ENCODE measurements at places on chromosomes 6 and 20.

DNA sequence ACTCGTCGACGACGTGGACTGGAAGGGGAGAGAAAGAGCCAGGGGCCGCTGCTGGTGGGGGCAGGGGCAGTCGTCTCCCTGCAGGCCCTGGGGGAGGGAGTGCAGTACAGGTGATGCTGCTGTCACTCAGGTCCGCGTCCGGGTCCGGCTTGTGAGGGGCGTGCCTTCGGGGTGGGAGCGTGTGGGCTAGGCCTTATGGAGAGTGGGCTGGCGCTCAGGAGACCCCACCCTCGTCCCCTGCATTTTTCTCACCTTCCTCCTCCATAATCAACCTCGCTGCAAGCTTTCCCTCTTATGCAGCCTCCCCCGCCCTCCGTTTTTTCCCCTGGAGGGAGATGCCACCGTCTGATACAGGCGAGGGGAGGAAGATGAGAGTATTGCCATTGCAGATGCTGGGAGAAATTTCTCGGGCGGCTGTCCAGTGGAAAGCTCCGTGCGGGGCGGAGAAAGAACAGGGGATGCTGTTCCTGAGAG, 632 bp downstream of the PCMT1 start:
- DNase-seq, result peak; percentile 78

- no peak for DNase-seq
These were observed 9.1 kb downstream of the CCN6 start for GRCh38 chr6:112062966-112063365.

DNA sequence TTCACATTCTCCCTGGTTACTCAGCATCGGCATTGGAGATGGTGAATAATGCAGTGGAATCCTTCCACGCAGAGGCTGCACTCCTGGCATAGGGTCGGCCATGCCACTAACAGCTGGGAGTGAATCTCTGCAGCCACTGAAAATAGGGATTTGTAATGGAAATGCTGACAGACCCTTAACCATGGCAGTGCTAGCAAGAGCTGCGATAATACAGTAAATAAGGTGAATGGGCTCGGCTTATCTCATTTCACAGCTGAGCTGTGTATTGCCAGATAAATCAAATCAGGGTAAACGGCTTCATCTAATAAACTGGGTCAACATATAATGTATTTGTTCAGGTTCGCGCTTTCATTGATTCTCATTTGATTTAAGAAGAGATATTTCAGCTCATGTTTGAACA, 156.8 kb downstream of the SLC35B3 start:
- DNase-seq, result no peak

GRCh38 chr20:14589383-14589782, 252.0 kb upstream of the FLRT3 start:
- no peak for DNase-seq

GRCh38 chr6:124872361-124873065, 89.7 kb upstream of the RNF217 start:
- no peak for DNase-seq

- DNase-seq, result no peak
These were observed 5.8 kb downstream of the DSP start for GRCh38 chr6:7547315-7547714.

DNA sequence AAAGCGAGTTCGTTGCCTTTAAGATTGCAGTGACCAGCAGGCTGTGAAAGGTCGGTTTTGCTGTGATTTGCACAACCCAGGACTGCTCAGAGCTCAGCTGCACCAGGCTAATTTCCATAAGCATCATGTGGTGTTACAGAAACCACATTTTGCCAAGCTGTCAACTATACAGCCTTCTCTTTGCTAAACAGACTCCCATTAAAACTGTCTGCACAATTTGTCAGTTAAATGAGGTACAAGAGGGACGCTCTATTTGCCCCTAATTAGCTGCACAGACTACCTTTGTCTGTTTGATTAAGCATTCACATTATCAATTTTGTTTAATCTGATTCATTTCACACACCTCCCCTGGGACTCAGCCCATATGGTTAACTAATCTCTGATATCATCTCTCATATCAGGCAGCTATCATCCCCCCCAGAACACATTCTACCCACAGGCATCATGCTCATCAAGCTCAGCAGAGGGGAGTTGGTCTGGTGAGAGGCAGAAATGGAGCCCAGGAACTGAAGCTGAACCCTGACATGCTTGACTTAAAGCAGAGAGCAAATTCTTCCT, 62.1 kb downstream of the OLIG3 start:
- DNase-seq, result no peak

DNA sequence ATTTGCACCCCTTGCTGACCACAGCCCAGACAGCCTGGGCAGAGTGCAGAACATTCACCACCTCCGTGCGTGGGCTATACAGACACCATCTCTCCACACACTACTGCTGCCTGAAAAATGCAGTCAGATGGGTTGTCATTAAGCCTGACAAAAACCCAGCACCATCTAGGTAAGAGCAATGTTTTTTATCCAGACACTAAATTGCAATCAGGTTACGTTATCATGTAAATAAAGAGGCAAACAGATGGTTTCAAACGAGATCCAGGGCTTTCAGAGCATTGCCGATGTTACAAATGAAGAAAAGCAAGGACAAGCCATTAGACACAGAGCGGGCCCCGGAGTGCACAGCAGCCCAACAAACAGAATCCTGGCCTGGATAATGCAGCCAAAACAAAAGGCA, 269.6 kb downstream of the PKHD1 start:
- no peak for DNase-seq

DNA sequence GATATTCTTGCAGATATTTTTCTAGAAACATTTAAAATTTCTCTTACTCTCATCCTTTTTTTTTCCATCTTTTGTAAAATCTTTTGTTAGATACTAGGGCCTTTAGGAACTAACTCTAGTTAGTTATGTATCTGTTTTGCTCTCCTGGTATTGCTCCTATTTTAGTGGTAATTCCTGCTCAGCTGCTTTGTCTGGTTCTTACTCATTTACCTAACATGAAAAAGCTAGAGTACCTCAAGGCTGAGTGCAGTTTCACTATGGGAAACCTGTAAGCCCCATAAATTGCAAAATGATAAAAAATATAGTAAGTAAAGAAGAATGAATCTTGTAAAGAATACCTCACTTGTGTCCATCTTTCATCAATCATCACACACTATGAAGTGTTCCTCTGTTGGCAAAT, 1602.0 kb downstream of the GRIK2 start:
- DNase-seq, result no peak

- DNase-seq, result no peak
These were observed 198.5 kb downstream of the PREX1 start for GRCh38 chr20:48629069-48629959.

- DNase-seq, result no peak
These were observed 74.9 kb downstream of the FOXO3 start for GRCh38 chr6:108635505-108636226.

- DNase-seq, result no peak
These were observed 61.7 kb downstream of the GMDS start for GRCh38 chr6:2183752-2184151.

- DNase-seq, result peak; percentile 11
These were observed 92.6 kb downstream of the RNGTT start for GRCh38 chr6:88870717-88871330.
